ENCODE measurements at places on chromosomes 12 and 14. TPM values are rescaled to one million over a fixed set of nuclear protein-coding genes. Genes with fewer than 3 reads are reported as not detected.

DNA sequence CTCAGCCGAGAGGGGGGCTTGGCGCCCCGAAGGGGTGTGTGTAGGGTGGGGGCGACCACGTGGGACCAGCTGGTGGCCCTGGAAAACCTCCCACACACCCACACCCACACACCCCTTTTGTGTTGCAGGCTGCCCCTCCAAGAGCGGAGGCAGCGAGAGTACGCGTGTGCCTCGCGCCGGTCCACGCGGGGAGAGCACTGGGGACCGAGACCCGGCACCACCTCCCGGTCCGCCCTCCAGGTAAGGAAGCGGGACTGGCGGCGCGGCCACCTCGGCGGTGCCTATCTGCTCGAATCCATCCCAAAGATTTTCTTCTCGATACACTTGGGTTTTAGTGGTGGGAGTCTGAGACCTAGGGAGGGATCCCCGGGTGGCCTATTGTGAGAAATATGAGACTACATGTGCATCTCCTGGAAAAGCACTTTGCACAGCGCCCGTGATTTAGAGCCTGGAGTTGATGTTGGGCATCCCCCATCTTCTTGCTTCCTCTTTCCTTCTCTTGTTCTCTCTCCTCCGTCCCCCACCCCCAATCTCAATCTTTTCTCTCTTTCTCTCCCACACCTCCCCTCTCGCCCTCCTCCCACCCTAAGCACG, 393 bp downstream of the SYT1 start:
- H3K4me1 ChIP-seq = peaks cover 18% of the 10 kb centered on the region
- no peaks in the 10 kb centered on the region for H3K27me3 ChIP-seq
- H3K27ac ChIP-seq = no peak overlapping the region
- H3K36me3 ChIP-seq = no peaks in the 10 kb centered on the region
- no peak for DNase-seq
- peak overlapping the region; percentile 57 for H3K4me3 ChIP-seq

GRCh38 chr12:51749986-51750317, 98.6 kb downstream of the FIGNL2 start:
- no peaks in the 10 kb centered on the region for H3K4me1 ChIP-seq
- no peak for DNase-seq
- H3K4me3 ChIP-seq = no peak overlapping the region
- H3K36me3 ChIP-seq = no peaks in the 10 kb centered on the region

GRCh38 chr12:46217541-46218321, 51.1 kb downstream of the SLC38A1 start:
- H3K27me3 ChIP-seq = no peaks in the 10 kb centered on the region
- DNase-seq = no peak
- peak overlapping the region; percentile 54 for H3K27ac ChIP-seq
- no peak overlapping the region for H3K4me3 ChIP-seq
- H3K4me1 ChIP-seq = peaks cover 94% of the 10 kb centered on the region
- H3K36me3 ChIP-seq = no peaks in the 10 kb centered on the region

Gene SERPINA10
- polyA plus RNA-seq = 0.06 TPM

Gene RERG
- 1.4 TPM for polyA plus RNA-seq

- H3K4me3 ChIP-seq = no peak overlapping the region
- H3K36me3 ChIP-seq = no peaks in the 10 kb centered on the region
- no peaks in the 10 kb centered on the region for H3K27me3 ChIP-seq
- no peak for DNase-seq
- H3K27ac ChIP-seq = peak overlapping the region; percentile 47
- H3K4me1 ChIP-seq = no peaks in the 10 kb centered on the region
Observed at GRCh38 chr14:61343471-61343870, 22.1 kb downstream of the PRKCH start.

- no peak overlapping the region for H3K27ac ChIP-seq
- H3K4me3 ChIP-seq = no peak overlapping the region
- peaks cover 13% of the 10 kb centered on the region for H3K4me1 ChIP-seq
- H3K27me3 ChIP-seq = no peaks in the 10 kb centered on the region
Observed at GRCh38 chr12:95418142-95418541, 55.8 kb upstream of the METAP2 start.

Gene ADGRD1
- 0.46 TPM for polyA plus RNA-seq
